CD4-positive, alpha-beta T cell (primary cell): ENCODE measurements at places on chromosomes 12 and 14.

DNA sequence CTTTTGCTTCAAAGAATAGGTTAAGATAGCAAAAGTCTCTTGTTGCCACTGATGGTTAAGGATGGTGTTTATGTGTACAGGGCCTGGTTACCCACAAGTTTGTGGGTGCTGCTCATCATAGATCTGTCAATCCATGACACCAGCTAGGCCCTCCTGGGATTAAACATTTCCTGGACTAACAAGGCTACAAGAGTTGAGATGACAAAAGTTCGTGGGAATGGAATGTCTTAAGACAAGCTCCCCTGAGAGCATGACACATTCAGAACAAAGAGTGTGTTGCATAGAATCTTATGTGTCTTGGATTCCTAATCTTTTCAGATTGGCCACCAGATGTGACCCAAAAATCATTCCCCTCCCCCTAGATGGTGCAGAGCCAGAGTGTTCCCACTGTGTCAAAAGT, 592.5 kb upstream of the USP15 start:
- no peak for DNase-seq

- no peak for DNase-seq
Measured at GRCh38 chr12:71661977-71662530, 1.6 kb downstream of the ZFC3H1 start.

- no peak for DNase-seq
Measured at GRCh38 chr14:29681316-29681715, 246.3 kb downstream of the PRKD1 start.

GRCh38 chr12:98417266-98417665, 98.1 kb upstream of the TMPO start:
- DNase-seq, result no peak

DNA sequence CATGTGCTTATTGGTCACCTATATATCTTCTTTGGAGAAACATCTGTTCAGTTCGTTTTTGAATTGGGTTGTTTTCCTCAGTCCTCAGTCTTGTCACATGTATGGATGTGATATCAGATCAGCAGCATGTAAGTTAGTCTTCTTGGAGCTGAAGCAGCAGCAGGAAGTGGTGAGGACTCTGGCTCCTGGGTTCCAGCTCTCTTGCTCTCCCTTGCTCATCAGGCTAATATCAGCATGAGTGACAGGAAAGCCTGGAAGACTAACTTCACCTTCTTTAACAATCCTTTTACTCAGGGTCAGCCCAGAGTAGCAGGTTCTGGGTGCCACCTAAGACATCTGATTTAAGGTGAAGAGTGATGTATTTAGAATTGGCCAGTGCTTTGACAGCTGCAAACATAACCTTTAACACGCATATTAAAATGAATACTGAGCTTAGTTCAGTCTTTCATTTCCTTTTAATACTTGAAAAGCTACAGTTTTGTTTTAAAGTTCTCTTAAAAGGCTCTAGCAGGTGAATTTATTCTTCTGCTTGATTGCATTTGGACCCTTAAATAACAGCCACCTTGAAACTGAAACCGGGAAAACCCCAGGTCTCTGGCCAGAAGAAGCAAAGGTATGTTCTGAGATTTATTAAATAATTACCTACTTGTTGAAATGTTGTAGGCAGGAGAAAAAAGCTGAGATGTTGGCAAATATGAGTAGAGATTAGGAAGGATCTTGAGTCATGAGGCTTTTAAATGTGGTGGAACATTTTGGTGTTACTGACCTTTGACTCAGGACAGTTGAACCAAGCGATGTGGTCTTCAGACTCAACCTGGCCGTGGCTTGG, 54.3 kb downstream of the DRAM1 start:
- DNase-seq, result no peak

GRCh38 chr12:29816874-29817725, 33.4 kb upstream of the TMTC1 start:
- DNase-seq, result no peak

DNA sequence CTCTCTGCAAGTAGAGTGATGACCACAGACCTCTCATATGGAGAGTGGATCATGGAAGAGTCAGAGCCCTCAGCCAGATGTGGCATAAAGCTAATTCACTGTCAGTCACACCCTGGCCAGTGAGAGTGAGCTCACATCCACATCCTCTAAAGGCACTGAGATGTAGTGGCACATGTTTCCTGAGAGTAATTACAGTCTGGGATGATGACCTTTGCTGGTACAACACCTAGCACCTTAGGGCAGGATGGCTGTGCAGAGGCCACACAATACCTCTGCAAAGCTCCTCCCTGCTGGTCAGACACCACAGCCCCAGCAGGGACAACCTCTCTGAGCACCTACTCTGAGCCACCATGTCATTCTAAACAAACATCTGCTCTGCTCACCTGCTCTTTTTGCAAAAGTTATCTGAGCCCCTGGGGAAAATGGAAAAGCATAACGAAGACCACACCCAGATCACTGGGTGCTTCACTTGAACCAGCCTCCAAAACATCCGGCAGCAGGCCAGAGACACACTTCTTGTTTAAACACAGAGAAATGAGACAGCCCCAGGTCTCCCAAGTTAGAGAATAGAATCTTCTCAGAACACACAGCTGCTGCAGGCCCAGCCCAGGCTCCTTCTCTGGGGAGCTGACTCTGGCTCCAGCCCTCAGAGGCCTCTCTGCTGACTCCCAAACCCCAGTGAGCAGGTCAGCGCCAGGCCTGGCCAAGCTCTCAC, 30.3 kb downstream of the PITPNM2 start:
- DNase-seq, result peak; percentile 39

DNA sequence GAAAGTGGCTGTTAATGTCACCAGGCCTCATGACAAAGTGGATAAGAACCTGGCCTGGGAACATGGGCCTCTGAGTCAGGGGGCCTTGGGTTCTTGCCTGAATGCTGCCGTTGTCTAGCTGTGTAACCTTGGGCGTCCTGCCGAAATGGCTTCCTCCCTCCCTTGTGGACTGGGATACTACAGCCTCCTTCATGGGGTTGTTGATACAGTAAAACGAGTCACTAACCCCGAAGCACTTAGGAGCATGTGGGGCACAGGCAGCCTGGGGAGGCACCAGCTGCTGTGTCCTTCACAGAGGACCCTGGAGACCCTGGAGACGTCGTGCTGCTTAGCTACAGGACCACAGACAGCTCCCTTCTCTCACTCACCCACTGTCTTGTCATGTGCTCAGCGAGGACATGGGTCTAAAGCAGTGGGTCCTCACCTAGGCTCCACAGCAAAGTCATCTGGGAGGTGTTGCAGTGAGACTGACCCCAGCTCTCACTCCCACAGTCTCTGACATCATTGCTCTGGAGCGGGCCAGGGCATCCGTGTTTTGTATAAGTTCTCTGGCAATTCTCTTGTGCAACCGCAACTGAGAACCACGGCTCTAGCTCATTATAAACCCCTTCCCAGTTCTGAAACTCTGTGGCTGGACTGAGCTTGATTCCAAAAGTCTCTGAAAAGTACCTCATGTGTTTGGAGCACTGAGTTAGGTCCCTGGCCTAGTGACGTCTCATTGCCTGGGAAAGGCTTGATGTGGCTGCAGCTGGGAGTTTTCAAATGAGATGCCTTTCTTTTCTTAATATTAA, 42.1 kb downstream of the SERPINA3 start:
- DNase-seq, result no peak

DNA sequence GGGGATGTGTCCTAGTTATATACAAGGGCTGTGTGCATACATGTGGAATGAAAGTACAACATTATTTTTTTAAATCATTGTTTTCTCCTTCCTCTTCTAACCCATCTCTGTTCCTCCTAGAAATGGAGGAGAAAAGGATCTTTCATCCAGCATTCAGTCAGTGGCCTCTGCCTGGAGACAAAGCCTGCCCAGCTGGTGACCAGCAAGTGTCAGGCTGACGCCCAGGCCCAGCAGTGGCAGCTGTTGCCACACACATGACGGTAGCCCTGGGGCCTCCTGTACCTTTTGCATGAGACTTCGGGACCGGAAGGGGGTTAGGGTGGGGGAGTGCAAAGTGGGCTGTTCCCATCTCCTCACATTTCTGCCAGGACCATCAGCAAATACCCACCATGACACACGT, 46.2 kb downstream of the ERH start:
- DNase-seq, result no peak

DNA sequence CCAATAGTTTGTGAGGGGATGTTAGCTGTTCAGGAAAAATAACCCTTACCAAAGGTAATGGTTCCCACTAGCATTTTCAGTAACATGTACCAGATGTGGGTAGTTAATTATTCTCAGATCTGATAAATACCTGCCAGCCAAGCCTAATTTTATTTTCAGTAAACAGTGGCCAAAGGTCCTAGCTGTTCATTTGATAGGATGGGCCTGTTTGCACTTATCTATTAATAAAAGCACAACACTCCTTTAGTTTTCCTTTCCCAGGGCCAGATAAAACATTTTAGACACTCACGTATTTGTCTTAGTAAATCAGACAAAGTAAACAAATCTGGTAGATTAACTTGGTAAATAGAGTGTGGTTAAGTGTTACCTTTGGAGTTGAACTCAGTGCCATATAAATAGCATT, 345.1 kb downstream of the RAD51B start:
- no peak for DNase-seq

DNA sequence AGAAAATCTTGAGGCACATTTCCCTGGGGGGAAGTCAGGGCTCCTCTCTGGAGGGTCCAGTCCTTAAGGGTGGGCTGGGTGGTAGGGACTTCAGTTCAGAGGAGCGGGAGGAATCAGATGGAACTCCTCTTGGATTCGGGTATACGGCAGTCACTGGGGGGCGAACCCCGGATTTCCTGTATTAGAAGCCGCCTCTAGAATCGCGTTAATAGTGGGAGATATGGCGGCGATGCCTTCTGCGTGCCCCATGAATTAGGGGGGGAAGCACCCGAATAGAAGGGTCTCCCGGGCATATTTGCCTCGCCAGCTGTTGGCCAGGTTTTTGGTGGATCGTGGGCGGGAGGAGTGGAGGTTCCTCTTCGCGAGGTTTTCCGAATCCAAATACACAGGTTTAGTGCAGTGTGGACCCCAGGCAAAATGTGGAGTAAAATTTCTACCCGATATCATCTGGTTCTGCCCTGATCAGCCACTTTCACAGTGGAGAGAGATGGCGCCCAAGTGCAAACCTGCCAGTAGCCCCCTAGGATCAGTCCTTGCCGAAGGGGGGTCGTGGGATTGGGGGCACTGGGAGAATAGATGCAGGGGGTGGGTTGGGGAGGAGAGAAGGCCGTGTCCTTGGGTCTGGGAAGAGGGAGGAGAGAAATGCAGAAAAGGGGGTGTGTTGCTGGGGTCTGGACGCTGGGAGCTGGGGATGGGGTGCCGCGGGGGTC, 628 bp downstream of the MEG3 start:
- DNase-seq, result no peak

DNA sequence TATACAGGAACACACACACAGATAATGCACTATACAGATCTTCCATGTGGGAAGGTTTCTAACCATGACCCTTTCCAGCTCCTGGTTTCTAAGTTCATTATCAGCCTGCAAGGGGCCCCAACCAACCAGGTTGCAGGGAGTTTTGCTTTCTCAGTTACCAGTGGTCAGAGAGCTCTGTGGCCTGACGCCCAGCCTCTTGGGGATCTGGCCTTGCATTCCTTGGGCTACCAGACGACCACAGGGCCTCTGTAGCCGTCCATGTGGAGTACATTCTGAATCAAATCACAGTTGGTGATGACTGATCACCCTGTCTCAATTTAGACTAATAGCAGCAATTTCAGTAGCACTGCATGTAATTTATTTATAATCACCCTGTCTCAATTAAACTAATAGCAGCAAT, 47.5 kb downstream of the PAH start:
- no peak for DNase-seq

DNA sequence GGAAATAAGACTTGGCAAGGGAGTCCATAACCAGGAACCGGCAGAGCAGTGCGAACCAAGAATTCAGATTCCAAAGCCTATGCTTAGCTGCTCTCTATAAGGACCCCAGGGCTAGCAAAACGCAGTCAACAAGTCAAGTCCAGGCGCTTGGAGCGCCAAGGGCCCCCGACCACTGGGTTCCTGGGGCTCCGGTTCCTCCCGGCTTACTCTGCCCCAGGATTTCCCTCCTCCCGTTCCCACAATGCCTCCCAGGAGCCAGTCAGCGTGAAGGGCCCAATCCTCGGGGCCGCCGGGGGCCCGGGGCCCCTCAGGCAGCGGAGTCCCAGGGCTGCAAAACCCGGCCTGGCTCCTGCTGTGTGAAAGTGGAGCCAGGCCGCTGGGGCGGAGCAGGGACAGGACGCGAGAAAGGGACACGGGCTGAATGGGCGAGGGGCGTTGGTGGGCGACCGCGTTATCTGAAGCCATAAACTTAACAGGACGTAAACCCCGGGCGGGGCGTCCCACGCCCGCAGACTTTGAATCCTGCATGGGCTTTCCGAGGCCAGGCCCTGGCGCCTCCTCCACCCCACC, 1.5 kb downstream of the KRT8 start:
- DNase-seq, result peak; percentile 49

DNA sequence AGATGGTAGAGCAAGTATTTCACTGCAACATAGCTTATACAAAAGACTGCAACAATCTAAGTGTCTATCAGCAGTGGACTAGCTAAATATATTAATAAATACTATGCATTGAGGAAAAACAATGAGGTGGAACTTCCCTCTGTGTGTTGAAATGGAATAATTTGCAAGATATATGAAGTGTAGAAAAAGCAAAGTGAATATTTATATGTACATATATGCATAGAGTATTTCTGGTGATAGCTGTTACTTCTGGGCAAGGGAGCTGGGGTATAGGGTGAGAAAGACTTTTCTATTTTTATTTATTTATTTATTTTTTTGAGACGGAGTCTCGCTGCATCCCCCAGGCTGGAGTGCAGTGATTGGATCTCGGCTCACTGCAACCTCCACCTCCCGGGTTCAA, 33.9 kb downstream of the DNAL1 start:
- no peak for DNase-seq

GRCh38 chr12:19964549-19964948, 403.8 kb upstream of the PDE3A start:
- DNase-seq, result no peak

- DNase-seq, result no peak
Measured at GRCh38 chr12:112308652-112309051, 73.6 kb downstream of the HECTD4 start.

GRCh38 chr12:128178966-128179365, 88.0 kb upstream of the TMEM132C start:
- no peak for DNase-seq

GRCh38 chr14:52042371-52043289, 26.2 kb downstream of the NID2 start:
- DNase-seq, result no peak
